ENCODE measurements at places on chromosomes 7 and 10.
A peak's percentile ranks its signal among the peaks of the same experiment; 100 is the strongest.

GRCh38 chr7:66639773-66640172 is 11.1 kb downstream of the KCTD7 start:
- no peak for DNase-seq

DNA sequence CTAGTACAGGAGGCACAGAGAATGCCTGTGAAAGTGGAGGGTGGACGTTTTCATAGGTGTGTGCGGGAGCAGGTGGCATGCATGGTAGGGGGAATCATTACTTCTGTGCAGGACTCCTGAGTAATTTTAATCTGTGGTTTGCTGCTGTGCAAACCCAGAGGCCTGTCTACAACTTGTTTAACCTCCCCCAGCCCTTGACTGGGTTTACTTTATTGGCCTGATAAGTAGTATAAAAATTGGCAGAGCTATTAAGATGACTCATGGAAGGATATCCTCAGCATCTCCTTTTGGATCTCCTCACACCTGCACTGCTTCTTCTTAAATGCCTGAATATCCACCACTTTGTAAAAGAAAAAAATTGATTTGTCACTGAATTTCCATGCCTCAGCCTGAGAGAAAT is 104.8 kb downstream of the AUTS2 start:
- DNase-seq = no peak

DNA sequence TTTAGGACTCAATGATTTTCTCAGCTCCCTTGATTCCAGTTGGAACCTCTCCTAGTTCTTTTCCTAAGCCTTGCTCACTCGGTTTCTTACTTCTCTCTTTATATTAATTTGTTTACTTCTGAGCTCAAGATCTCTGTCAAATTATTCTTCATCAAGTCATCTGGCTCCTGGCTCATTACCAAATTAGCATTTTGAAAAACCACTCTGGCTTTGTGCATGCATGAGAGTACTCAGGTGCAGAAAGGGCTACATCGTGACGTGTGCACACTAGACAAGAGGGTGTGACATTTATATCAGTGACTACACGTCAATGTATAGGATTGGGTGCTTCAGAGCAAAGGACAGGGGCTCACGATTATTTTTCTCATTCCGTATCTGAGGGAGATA is 645.7 kb upstream of the DPP6 start:
- no peak for DNase-seq

- peak; percentile 24 for DNase-seq
These were observed 220.9 kb upstream of the MKLN1 start for GRCh38 chr7:131106681-131107336.

- no peak for DNase-seq
These were observed 929 bp downstream of the HOXA6 start for GRCh38 chr7:27146491-27147198.

- DNase-seq = peak; percentile 45
These were observed 426.3 kb upstream of the POT1 start for GRCh38 chr7:125355899-125356298.

GRCh38 chr7:70237256-70237655 is 639.0 kb downstream of the AUTS2 start:
- DNase-seq = no peak

DNA sequence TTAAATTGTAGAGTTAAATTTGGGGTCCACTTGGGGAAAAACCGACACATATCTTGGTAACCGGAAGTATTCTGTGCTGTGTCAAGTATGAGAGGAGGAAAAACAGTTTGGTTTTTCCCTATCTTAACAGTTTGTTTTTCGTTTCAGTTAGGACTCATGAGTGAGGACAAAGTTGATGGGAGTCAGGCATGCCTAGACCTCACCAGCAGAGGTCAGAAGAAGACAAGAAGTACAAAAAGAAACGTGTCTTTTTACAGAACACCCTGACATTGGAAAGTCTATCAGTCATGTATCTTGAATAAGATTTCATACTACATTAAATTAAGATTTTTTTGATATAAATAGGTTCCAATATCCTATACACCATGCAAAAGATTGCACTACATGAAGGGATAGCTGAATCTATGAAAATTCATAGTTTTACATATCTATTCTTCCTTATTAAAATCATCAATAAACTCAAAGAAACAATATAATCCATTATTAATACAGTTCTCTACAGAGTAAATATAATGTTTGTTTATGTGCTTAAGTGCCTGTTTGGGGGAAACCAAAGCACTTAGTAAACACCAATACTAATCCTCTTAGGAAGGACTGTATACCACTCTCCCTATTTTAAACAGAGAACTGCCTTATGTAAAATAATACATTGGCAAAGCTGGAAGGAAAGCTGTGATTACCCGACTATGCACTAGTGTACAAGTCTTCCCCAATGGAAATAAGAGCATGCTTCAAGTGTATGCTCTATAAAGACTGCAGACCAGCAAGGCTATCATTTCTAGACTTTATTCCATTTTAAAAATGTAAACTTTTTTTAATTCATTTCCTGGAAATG is 95.6 kb downstream of the USP6NL start:
- peak; percentile 71 for DNase-seq

GRCh38 chr10:127013211-127013656 is 108.0 kb downstream of the DOCK1 start:
- DNase-seq = no peak

DNA sequence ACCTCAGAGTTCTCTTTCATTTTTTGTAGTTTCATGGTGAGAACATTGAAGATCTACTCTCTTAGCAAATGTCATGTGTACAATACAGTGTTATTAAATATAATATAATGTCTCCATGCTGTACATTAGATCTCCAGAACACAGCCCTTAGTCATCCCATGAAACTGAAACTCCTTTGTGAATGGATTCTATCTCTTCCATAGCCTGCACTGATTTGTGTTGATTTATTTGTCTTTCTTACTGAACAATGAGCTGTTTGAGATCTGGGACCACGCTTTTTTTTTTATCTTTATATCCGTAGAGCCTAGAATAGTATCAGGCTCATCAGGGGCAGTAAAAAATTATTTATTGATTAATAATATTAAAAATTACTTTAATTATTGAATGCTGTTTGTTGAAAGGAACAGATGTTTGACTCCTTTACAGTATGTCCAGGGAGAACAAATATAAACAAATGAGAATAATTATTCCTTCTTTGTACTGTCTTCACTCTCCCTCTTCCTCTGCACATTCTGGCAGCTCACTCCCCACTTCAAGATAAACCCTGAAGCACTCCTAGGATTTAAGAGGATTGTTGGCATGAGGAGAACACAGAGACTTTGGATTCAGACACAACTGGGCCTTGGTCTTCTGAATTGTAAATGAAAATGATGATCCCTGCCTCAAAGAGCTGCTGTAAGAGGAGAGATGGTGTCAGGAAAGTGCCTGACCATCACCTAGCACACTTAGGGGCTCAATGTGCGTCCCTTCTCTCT is 81.6 kb upstream of the MSRB2 start:
- DNase-seq = peak; percentile 92

DNA sequence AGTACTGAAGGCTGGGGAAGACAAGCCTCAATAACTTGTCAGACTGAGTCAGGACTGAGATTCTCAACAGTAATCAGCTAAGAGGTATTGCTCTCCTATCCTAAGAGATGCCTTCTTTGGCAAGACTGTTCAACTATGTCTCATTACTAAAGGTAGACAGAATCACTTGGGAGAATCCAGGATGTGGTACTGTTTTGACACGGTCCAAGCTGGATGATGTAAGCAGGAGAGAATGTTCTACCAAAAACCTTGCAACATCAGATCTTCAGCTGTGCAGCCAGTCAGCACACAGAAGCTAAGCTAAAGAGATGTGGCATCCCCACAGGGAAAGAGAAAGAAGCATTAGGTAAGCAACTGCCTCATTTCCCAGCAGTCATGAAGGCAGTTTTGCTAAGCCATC is 391.4 kb downstream of the NRG3 start:
- no peak for DNase-seq

- peak; percentile 25 for DNase-seq
These were observed 85.8 kb downstream of the NRP1 start for GRCh38 chr10:33248638-33249037.

DNA sequence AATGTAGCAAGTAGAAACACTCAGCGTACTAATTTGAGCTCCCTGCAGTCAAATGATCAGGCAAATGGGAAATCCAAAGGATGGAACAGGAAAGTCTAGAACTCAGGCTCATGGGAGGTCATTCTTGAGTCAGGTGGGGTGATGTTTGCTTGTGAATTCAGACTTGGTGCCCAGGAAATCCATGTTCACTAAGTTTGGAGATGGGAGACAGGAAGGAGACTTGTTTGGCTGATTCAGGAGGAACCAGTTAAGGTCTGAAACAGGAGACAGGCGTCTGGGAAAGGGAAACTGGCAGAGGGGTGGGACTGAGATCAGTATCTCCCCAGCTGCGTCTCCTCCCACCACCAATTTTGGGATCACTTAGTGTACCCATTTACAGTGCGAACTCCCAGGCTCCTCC is 38.4 kb upstream of the ZNF438 start:
- DNase-seq = no peak

DNA sequence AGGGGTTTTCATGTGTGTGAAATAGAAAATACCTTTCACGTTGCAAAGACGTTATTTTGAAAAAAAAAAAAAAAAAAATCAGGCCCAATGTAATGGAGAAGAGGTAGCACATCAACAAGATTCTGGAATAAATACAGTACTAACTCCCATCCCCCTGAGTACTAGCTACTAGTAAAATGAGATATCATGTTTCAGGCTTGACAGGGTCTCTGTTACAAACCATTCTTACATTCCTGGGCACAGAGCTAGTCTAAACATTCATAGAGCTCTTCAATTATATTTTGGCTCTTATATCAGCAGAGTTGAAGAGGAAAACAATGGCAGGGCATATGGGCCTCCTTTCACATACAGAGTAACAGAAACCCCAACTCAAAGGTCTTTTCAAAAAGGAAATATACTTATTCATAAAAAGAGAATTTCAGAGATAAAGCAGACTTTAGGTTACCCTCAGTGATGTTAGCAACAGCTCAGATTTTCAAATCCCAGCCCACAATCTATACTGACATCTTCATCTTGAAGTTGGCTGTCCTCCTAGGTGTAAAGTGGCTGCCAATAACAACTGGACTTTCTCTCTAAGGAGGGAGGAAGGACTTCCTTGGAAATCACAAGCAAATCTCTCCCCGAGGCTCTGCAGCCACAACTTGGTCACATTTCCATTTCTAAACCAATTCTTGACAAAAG is 18.6 kb downstream of the C7orf33 start:
- DNase-seq = no peak

DNA sequence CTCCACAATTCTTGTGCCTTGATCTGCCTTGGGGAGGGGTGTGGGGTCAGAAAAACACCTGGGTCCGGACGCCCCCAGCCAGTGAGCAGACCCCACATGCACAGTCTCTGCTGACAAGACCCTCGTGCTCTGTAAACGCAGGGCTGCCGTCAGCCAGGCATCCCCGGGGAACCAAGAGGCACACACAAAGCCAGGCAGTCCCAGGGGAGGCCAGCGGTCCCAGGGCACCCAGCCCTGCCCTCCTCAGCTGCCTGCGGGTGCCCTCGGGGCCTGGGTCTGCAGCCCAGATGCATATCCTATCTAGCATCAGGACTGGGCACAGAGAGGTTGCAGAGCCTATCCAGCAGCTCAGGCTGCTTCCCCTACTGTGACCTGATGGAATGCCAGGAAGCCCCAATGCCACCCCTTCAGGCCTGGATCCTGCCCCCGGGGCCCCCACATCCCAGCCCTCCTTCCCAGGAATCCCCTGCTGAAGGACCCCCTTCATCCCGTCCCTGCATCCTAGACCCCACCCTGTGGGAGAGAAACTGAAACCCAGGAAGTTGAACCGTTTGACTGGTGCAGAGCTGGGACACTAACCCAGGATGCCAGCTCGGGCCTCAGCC is 92.4 kb downstream of the MICALL2 start:
- no peak for DNase-seq

- DNase-seq = no peak
These were observed 84.6 kb upstream of the PDGFA start for GRCh38 chr7:604001-604883.

DNA sequence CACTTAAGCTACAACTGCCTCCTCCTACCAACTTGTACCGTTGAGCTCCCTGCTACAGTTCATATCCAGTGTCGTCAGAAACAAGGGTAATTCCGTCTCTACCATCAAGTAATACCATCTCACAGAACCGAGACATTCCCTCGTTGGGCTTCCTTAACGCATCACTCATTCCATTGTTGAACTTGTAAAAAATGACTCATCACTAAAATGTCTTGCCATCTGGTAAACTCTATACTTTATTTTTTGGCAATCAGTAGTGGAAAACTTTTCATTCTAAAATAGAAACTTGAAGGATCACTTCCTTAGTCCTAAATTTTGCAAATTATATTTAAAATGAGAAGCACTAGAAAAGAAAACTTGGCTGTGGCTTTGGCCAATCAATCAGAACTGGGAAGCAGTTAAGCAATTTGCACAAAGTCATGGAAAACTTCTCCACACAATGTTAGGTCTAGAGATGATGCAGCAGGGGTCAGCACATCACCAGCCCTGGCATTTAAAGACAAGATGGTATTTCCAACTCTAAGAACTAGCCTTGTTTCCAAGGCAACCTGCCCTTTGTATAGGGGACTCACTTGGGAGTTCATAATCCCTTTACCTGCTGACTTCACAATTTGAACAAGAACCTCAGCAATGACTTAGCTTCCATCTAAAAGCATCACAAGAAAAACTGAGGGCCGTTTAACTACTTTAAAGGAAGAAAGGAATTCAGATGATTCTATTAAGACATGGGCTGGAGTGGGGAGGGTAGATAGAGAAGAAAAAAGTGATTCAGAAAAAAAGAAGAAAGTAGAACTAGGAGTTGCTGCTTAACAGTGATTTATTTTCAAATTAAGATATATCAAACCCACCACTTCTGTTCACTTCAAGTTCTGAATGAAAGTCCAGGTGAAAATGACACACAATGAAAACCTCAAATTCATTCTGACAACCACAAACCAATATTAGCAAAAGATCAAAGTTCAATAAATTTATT is 288.1 kb downstream of the PARD3 start:
- DNase-seq = peak; percentile 70

Data from SK-MEL-5 (cell line).